ENCODE measurements at places on chromosomes 12 and 14.

DNA sequence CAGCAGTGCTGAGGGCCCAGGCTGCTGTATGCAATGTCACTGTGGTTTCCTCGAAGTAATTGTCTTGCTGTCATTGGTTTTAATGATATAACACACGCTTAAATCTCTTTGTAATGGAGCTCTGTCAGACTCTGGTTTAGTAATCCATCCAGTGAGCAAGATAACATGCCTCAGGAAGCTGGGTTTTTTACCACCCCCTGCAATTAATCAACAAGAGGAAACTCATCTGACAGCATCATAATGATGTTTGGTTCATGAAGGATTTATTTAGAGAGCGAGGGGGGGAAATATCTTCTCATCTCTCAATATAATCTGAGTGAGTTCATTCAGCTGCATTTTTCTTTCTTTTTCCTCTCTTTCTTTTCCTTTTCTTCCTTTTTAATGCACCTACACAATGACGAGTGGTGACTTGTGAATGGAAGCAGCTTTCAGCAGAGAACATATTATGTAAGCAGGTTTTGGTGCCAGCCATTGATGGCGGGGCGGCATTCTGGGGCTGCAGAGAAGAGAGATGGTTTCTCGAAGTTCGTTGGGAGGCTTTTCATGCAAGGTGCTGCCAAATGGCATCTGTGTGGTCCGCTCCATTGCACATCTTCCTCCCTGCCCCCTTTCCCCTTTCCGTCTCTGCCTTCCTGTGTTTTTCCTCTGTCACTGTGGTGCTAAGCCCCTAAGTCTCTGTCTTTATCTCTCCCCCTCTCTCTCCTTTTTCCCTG is 6.7 kb downstream of the RPH3A start:
- no peak for DNase-seq

- no peak for DNase-seq
Measured at GRCh38 chr12:67981287-67982162, 7.7 kb upstream of the IFNG-AS1 start.

- peak; percentile 78 for DNase-seq
Measured at GRCh38 chr14:104800015-104800770, 708 bp upstream of the ZBTB42 start.

GRCh38 chr14:49755378-49755777 is 12.6 kb upstream of the KLHDC2 start:
- no peak for DNase-seq

DNA sequence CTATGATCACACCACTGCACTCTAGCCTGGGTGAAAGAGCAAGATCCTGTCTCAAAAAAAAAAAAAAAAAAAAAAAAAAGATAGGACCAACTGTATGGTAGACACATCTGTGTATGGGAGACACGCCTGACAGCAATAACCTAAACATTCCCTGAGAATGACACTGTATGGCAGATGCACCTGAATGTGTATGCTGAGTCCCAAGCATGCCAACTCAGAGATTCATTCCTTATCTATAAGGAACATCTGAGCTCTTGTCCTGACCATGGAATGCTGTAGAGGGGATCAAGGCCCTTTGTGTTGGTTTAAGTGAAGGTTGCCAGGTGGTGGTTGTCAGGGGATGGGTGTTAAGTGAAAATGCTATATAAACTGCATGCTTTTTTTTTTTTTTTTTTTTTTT is 19.2 kb upstream of the LGALS3 start:
- no peak for DNase-seq

GRCh38 chr12:79961411-79961810 is 26.5 kb upstream of the PPP1R12A start:
- no peak for DNase-seq

DNA sequence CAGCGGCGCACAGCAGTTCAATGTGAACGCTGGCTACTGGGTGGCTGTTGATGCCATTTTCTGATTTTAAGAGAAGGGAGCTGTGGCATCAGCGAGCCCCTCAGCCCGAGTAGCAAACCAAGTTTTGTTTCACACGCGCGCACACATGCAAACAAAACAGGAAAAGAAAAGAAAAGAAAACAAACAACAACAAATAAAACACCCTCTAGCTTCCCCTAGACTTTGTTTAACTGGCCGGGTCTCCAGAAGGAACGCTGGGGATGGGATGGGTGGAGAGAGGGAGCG is 540 bp downstream of the PAX9 start:
- no peak for DNase-seq

- DNase-seq: no peak
Measured at GRCh38 chr14:52413729-52414408, 99.8 kb downstream of the PTGER2 start.

DNA sequence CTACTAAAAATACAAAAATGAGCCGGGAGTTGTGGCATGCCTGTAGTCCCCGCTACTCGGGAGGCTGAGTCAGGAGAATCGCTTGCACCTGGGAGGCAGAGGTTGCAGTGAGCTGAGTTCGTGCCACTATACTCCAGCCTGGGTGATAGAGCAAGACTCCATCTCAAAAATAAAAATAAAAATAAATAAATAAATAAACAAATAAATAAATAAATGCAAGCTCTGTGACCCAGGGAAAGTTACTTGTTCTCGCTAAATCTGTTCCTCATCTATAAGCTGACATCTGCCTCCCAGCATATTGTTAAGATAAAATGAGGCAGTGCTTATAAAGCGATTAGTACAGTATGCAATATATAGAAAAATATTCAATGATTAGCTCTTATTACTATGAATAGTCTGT is 56.4 kb upstream of the STK38L start:
- no peak for DNase-seq

GRCh38 chr12:105076098-105076497 is 8.2 kb downstream of the ALDH1L2 start:
- no peak for DNase-seq

- no peak for DNase-seq
Measured at GRCh38 chr14:34050606-34051005, 99.7 kb upstream of the EGLN3 start.

GRCh38 chr14:95699412-95699811 is 13.2 kb downstream of the TCL1B start:
- DNase-seq: no peak

DNA sequence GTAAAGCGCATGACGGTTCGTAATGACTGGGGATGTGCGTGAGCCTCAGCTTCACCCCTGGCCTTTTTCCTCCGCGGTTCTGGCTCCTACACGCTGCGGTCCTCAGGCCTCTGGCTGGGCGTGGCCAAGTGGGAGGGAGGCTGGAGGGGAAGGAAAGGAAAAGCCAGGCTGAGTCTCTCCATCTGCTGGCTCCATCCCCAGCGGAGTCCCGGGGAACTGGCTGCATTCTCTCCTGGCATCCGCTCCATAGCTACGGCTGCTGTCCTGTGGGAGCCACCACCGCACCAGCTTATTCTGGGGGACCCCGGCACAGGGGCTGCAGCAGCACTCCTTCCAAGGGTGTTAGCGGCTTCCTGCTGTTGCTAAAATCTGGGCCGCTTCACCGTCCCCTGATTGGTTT is 68.2 kb upstream of the SLC24A4 start:
- DNase-seq: no peak

- no peak for DNase-seq
Measured at GRCh38 chr14:35405304-35405996, 901 bp upstream of the NFKBIA start.

DNA sequence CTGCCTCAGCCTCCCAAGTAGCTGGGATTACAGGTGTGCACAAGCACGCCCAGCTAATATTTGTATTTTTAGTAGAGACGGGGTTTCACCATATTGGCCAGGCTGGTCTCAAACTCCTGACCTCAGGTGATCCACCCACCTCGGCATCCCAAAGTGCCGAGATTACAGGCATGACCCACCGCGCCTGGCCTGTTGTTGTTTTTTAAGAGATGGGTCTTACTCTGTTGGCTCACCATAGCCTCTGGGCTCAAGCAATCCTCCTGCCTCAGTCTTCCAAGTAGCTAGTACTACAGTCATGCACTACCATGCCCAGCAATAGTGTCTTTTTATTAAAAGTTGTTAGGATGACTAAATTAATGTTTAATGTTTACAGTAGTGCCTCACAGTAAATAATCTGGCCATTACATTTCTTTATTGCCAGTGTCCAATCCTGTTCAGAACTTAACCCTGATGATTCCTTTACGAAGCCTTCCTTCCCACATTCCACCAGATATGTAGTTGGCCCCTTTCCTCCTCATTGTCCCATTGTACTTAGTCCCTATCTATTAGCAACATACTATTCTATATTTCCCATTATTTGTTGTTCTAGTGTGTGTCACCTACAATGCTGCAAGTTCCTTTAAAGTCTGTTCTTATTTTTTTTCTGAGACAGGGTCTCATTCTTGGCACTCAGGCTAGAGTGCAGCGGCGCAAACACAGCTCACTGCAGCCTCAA is 8.8 kb upstream of the SMARCC2 start:
- no peak for DNase-seq

DNA sequence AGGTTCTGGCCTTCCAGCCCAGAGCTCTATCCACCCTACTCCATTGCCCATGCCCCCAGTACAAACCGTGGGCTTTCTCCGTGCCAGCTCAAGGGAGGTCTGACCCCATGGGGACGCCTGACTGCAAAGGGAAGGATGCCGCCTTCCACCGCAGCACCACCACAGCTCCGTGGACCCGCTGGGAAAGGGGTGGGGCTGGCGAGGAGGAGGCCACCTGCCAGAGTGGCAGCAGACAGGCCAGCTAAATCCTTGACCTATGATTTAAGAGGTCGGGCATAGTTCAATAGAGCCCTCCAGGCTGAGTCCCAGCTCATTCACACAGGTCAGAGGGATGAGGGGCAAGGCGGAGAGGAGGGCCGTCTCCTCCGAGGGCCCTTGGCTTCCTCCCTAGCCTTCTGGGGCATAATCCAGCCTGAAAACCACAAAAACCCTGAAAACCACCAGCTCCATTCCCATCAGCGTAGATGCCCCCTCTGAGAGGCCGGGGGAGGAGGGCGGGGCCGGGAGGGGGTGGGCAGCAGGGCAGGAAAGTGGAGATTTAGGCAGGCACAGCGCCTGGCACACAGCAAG is 14.9 kb upstream of the FIGNL2 start:
- no peak for DNase-seq

DNA sequence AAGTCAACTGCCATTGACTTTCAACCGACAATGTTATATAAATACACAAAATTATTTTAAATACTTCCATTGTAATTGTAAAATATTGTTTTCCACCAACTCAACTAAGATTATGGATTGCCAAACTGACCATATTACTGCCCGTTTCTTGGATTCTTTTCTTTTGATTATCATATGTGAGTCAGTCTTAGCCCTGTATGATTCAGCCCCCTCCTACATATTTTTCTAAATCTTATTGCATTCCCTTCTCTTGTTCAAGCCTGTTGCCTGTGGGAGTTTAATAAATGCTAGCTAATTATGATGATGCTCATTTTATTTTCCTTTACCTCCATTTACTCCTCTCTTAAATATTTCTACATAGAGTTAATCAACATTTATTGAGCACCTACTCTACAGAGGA is 6.8 kb downstream of the RASSF9 start:
- no peak for DNase-seq

DNA sequence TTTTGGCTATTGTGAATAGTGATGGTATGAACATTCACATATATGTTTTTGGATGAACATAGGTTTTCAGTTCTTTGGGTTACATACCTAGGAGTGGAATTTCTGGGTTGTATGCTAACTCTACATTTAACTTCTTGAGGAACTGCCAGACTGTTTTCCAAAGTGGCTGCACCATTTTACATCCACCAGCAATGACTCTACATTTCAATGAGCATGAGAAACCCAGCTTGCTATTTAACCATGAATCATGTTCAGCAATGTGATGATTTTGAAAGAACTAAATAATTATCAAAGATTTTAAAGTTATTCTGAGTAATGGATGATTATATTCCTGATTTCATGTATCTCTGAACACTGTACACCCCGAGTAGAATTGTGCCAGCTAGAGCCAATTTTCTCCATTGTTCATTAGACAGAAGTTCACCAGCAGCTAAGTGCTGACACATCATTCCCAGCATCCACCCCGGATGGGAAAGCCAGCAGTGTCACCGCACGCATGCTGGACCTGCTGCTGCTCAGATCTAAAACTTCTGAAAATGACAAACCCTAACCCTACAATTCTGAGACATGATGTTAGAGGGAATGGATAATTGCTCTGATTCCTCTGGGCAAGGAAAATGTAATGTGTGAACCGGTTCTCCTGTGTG is 13.3 kb upstream of the ANAPC5 start:
- no peak for DNase-seq

- no peak for DNase-seq
Measured at GRCh38 chr14:23572836-23573235, 5.2 kb upstream of the AP1G2 start.

DNA sequence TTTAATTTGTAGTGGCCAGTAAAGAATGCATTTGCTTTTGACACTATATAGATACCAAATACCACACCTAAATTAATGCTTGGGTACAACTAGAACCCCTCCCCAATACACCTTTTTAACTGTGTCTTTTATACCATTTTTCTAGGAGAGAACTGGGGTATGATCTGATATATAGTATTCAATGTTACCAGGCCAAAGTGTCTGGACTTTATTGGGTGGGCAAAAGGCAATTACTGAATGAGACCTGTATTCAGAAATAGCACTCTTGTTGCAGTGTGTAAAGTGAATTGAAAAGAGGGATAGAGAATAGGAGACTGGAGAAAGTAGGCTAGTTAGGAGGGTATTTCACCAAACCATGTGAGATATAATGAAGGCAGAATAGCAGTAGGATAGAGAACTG is 74.4 kb downstream of the SEC23A start:
- no peak for DNase-seq

DNA sequence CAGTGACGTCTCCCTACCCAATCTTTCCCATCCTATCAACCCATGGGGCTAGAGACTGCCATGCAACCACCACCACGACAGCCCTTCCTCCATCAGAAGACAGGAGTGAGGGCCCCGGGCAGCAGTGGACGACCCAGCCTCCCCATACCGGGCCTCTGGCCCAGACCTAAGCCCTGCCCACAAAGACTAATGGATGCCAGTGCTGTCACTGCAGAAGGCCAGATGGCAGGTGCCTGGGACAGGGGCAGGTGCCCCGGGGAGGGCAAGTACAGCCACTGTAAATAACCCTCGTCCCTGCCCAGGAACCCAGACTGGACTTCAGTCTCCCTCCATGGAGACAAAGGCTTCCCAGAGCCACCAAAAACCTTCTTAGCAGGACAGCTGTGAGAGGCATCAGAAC is 20.3 kb upstream of the HSPB8 start:
- DNase-seq: no peak

GRCh38 chr12:46670636-46671035 is 155.2 kb downstream of the SLC38A4 start:
- no peak for DNase-seq

GRCh38 chr12:85237327-85237726 is 42.7 kb upstream of the ALX1 start:
- DNase-seq: no peak

DNA sequence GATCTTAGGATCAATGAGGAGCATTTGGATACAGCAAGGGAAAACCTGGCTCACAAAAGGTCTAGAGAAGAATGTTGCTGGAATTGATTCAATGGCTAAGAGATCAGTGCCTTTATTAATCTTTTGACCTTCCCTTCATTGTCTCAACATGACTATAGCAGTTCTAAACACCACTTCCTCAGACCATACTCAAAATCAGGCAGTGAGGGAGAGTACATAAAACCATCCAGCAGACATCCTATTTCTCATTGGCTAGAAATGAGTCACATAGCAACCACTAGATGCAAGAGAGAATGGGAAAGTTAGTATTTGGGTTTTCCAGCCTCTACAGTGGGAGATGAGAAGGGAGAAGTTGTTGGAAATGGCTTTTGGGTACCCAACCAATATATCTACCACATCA is 151.4 kb upstream of the NUDT4 start:
- no peak for DNase-seq

Measured in stimulated activated CD8-positive, alpha-beta memory T cell treated with anti-CD3 and anti-CD28 coated beads, Interleukin-4, amount 100 ng/mL, for 24 hours (primary cell).